Activated T-helper 17 cell treated with anti-CD3 and anti-CD28 coated beads, Interleukin-2, amount 50 U/mL, for 72 hours (primary cell): ENCODE measurements at places on chromosomes 6 and 20.

DNA sequence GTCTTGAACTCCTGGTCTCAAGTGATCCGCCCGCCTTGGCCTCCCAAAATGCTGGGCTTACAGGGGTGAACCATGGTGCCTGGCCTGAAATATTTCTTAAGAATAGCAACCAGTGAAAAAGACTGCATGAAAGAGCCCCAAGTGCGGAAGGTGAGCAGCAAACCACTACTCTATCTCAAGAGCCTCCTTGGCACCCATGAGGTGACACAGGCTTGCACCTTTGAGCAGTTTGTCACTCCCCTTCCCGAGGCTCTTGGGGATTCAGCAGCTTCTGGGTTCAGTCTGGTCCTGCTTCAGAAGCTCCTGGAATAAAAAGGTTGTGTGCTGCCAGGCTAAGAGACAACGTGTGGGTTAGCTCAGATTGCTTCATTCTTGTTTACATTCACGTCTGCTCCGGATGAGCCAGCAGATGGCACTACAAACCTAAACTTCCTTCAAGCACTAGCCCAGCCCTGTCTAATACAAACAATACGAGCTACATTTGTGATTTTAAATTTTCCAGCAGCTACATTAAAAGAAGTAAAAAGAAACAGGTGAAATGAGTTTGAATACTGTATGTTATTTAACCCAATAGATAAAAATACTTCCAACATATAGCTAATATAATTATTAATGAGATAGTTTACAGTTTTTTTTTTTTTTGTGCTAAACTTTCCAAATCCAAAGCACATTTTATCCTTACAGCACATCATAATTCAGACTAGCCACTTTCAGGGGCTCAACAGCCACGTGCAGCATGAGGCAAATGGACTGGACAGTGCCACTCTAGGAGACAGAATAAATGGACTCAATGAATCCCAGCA lies 46.2 kb downstream of the GJA10 start:
- H3K36me3 ChIP-seq = peaks cover 92% of the 10 kb centered on the region
- H3K4me3 ChIP-seq = no peak overlapping the region
- peaks cover 8% of the 10 kb centered on the region for H3K4me1 ChIP-seq
- ATAC-seq = peak; percentile 88
- no peak overlapping the region for H3K27ac ChIP-seq

DNA sequence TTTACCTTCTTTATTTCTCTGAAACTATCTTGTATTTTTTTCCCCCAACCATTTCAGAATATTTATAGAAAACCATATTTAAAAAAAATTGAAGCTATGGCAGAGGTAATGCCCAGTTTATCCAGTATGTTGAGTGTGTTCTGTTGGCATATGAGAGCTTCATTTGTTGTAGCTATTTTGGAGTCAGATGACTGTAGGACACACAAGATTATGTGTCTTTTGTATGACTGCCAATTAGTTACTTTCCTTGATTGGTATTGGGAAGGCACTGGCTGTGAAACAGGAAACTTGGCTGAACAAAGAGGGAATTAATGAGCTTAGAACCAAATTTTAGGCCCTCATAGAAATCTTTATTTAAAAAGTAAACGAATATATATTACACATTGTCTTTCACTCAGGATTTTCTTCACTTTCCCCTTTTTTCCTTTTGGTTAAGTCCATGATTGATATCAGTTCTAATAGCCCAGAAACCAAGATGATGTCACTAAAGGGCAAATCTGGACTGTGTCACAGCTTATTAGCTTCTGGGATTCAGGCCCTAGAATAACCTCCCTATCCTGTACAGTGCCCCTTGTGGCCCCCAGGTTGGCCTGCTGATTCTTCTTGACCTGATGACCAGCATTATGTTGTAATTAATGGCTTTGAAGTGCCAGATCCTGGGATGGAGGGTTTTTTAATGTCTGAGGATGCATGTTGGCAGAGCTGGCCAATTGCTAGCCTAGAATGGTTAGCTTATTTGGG lies 10.1 kb downstream of the CDC5L start:
- no peak overlapping the region for H3K27ac ChIP-seq
- peaks cover 92% of the 10 kb centered on the region for H3K36me3 ChIP-seq
- H3K27me3 ChIP-seq = no peaks in the 10 kb centered on the region
- H3K4me3 ChIP-seq = no peak overlapping the region

- no peaks in the 10 kb centered on the region for H3K36me3 ChIP-seq
- H3K4me3 ChIP-seq = no peak overlapping the region
- no peak for ATAC-seq
- no peaks in the 10 kb centered on the region for H3K4me1 ChIP-seq
These were observed 22.0 kb upstream of the NUP153 start for GRCh38 chr6:17728551-17729222.

DNA sequence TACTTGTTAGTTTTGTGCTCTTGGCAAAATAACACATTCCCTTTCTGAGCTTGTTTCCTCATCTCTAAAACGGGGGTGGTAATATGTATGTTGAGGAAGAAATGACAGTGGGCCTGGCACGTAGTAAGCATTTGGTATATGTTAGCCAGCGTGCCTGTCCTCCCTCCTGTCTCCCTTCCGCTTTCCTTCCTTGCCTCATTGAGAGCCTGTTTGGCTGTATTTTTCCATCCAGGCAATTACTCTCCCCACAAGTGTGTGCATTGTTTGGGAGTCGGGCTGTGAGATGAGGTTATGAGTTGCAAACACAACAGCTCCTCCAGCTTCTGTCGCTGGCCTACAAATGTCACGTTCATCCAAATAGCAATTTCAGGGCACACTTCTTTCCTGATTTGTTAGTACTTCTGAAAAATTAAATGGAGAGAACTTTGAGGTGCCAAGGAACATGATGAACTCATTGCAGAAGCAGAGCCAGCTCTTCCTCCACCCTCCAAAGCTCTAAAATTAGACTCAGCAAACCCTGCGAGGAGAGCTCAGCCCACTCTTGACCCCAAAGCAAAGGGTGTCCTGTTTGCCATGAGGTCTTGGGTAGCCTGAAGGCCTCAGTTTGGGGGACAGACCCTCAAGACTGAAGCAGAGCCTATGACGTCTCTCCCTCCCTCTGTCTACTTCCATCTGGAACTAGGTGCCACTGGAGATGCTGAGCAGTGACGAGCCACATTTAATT lies 50.7 kb upstream of the TOX2 start:
- H3K27me3 ChIP-seq = peaks cover 3% of the 10 kb centered on the region
- H3K27ac ChIP-seq = no peak overlapping the region
- no peak overlapping the region for H3K4me3 ChIP-seq
- no peaks in the 10 kb centered on the region for H3K36me3 ChIP-seq
- no peaks in the 10 kb centered on the region for H3K4me1 ChIP-seq

- ATAC-seq = peak; percentile 56
- peaks cover 53% of the 10 kb centered on the region for H3K36me3 ChIP-seq
- peak overlapping the region; percentile 81 for H3K4me3 ChIP-seq
- H3K27ac ChIP-seq = peak overlapping the region; percentile 88
- H3K27me3 ChIP-seq = no peaks in the 10 kb centered on the region
- H3K4me1 ChIP-seq = peaks cover 5% of the 10 kb centered on the region
These were observed 46.5 kb downstream of the BLOC1S5 start for GRCh38 chr6:8017705-8018104.

GRCh38 chr6:52065621-52066020 lies 21.8 kb downstream of the PKHD1 start:
- H3K4me1 ChIP-seq = peaks cover 11% of the 10 kb centered on the region
- no peaks in the 10 kb centered on the region for H3K27me3 ChIP-seq
- H3K36me3 ChIP-seq = no peaks in the 10 kb centered on the region
- H3K27ac ChIP-seq = no peak overlapping the region

GRCh38 chr6:4649728-4650127 lies 126.5 kb upstream of the CDYL start:
- no peaks in the 10 kb centered on the region for H3K4me1 ChIP-seq
- H3K4me3 ChIP-seq = no peak overlapping the region
- peaks cover 22% of the 10 kb centered on the region for H3K27me3 ChIP-seq
- H3K27ac ChIP-seq = no peak overlapping the region
- no peak for ATAC-seq

DNA sequence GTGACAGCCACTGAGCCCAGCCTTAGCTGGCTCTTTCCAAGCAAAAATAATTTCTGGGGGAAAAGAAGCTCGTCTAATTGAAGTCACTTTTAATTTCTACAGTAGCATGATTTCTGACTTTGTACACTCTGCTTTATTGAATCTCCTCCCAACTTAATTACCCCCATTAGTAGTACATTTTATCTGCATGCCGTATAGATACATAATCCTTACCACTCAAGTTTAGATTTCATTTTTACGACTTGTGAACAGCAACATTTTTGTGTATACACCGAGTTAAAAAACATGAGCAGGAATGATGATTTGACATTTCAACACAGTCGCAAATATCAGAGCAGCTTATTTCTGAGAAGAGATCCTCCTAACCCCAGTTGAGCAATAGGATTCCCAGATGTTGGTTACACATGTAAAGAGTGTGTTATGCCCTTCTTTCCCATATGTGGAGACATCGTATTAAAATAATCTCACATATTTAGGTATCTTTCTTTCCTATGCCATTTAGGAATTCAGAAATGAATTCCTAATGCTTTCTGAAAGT lies 127.3 kb upstream of the MTHFD1L start:
- no peaks in the 10 kb centered on the region for H3K36me3 ChIP-seq
- no peak overlapping the region for H3K4me3 ChIP-seq
- H3K27ac ChIP-seq = no peak overlapping the region
- no peak for ATAC-seq

GRCh38 chr6:72746276-72746675 lies 124.4 kb downstream of the KCNQ5 start:
- H3K4me3 ChIP-seq = no peak overlapping the region
- no peaks in the 10 kb centered on the region for H3K27me3 ChIP-seq
- H3K36me3 ChIP-seq = no peaks in the 10 kb centered on the region
- no peaks in the 10 kb centered on the region for H3K4me1 ChIP-seq
- H3K27ac ChIP-seq = no peak overlapping the region

DNA sequence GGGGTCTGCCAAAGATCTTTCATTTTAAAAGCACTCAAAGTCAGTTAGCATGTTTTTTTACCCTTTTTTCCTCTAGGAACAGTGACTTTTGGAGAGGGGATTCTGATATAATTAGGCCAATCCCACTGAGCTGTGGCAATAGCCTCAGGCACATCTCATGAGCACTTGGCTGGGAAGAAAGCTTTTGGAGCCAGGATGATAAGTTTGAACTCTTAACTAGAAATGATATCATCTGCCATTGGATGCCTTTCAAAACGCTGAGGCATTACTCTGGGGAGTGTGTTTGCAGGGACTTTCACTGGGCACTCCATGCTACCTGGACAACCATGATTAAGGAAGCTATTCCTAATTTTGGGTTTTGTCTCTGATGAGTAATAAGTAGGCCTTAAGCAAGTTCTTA lies 3.7 kb downstream of the SCGN start:
- H3K4me3 ChIP-seq = no peak overlapping the region
- no peak overlapping the region for H3K27ac ChIP-seq
- H3K36me3 ChIP-seq = no peaks in the 10 kb centered on the region
- ATAC-seq = no peak
- H3K27me3 ChIP-seq = peaks cover 45% of the 10 kb centered on the region

DNA sequence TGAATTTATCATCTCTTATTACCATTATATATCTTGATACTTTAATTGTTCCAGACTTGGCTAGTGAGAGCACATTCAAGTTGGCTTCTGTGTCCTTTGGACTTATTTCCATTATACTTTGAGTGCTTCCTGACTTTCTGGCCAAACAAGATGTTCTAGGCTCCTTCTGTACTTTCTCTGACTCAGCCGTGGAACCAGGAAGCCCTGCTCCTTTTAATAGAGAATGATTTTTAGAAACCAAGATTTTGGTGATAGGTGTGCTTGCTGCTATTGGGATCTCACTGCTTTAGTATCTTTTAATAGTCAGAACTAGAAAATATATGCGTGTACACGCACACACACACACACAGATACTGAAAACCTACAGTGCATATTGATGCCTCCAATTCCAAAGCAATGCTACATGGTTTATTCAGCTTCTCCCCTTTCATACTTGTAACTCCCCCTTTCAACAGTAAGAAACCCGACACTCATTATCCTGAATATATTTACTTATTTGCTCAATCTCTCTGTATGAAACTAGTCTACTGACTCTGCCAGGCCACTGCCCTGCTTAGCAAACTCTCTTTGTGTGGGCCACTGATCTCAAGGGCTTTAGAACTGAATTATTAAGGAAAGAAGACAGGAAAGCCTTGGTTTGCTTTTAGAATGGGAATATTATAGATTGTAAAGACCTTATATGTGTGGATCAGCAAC lies 42.7 kb upstream of the EZR start:
- no peak for ATAC-seq
- no peak overlapping the region for H3K4me3 ChIP-seq
- no peak overlapping the region for H3K27ac ChIP-seq
- no peaks in the 10 kb centered on the region for H3K36me3 ChIP-seq
- no peaks in the 10 kb centered on the region for H3K27me3 ChIP-seq

DNA sequence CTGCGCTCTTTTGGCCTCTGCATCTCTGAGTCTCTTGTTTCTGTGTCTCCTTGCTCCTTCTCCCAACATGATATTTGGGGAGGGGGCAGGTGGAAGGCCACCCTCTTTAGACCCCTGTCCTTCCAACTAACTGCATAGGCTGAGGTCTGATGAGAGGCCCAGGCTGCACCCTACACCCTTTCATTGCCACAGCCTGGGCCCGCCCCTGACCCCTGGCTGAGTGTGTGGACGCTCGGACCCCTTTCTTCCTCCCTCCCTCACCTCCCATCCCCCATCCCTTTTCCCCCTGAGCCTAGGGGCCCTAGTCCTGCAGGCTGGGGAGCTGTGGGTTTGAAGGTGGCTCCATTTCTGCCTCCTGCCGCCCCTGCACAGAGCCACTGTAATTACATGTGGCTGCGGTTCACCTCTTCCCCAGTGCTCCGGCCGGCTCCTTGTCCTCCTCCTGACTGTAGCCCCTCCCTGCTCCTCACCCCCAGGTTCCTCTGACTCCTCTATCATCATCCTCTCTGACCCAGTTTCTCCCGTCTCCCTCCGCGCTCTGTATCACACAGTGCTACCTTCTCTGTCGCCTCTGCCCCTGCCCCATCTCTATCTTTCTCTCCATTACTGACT lies 6.8 kb downstream of the MDFI start:
- no peak overlapping the region for H3K4me3 ChIP-seq
- no peak for ATAC-seq
- H3K27ac ChIP-seq = no peak overlapping the region
- H3K36me3 ChIP-seq = no peaks in the 10 kb centered on the region

DNA sequence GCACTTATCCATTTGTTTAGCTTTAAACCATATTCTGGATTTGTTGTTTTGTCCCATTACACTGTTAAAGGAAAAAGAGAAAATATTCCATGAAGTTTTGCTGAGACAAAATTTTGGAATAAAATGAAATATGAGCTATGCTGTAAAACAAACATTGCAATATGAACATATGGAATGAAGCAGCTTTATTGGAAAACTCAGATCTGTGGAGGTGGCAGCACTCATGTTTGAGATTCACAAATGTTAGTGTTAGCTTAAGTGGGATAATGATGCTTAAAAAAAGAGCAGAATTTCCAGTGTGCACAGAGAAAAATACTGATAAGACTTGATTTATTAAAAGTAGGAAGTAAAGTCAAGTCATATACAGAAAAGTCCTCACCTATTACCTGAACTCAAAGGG lies 196.2 kb downstream of the BCKDHB start:
- no peaks in the 10 kb centered on the region for H3K4me1 ChIP-seq
- no peak overlapping the region for H3K27ac ChIP-seq
- H3K36me3 ChIP-seq = no peaks in the 10 kb centered on the region
- no peak for ATAC-seq
- no peaks in the 10 kb centered on the region for H3K27me3 ChIP-seq

GRCh38 chr6:78614961-78615360 lies 252.4 kb upstream of the IRAK1BP1 start:
- H3K27me3 ChIP-seq = peaks cover 3% of the 10 kb centered on the region
- no peak overlapping the region for H3K27ac ChIP-seq
- no peaks in the 10 kb centered on the region for H3K4me1 ChIP-seq
